ENCODE measurements at places on chromosomes 4 and X. TPM values are rescaled to one million over a fixed set of nuclear protein-coding genes. Genes with fewer than 3 reads are reported as not detected.
A peak's percentile ranks its signal among the peaks of the same experiment; 100 is the strongest.

XAGE1A gene
- total RNA-seq: not detected

C4orf50 gene
- total RNA-seq: 0.16 TPM

NPY2R gene
- 0.54 TPM for total RNA-seq

GAGE1 gene
- not detected for total RNA-seq

DNA sequence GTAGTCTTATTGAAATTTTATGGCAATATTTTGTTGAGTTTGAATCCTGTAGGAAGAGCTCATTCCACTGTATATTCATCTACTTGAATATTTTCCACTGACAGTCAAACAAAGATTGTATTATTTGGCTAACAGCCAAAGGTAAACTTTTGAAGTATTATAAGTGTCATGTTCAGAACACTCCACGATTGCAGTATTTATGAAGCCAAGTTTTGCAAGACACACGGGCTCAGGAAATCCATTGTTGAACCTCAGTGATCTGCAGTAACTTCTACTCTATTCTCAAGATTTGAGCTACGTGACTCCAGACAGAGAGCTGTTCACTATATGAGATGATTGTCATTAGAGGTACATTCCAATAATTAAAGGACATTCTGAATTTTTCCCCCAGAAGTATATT lies 302.7 kb upstream of the ADGRL3 start:
- no peak overlapping the region for H3K27ac ChIP-seq
- DNase-seq: peak; percentile 7
- H3K27me3 ChIP-seq: no peaks in the 10 kb centered on the region
- no peaks in the 10 kb centered on the region for H3K4me1 ChIP-seq

- H3K4me3 ChIP-seq: no peak overlapping the region
- H3K27ac ChIP-seq: no peak overlapping the region
- DNase-seq: peak; percentile 78
- no peaks in the 10 kb centered on the region for H3K36me3 ChIP-seq
- H3K4me1 ChIP-seq: no peaks in the 10 kb centered on the region
Measured at GRCh38 chr4:71882113-71882841, 98.4 kb upstream of the GC start.

DNA sequence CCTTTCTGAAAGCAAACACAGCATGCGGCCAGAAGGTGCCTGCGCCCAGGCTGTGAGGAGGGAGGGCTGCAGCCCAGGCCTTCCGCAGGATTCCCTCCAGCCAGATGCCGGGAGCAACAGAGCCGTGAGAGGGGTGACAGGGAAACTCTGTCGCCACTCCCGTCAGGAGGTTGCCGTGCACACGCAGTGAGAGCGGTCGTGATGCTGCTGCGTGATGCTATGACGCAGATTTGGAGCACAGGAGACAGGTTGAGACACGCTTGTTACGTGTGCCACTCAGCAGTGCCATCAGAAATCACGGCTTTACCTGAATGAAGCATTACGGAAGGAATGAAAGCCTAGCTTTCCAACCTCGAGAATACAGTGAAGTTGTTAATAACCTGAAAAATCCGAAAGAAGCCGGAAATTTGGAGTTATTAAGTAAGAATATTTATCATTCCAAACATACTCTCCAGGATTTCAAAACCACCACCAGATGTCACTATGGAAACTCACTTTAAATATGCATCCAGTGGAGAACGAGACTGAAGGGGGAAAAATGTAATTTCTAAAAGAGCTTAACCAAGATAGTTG lies 54.4 kb downstream of the FAT1 start:
- peak; percentile 64 for DNase-seq
- H3K27ac ChIP-seq: peak overlapping the region; percentile 1
- peak overlapping the region; percentile 31 for H3K4me3 ChIP-seq
- no peaks in the 10 kb centered on the region for H3K27me3 ChIP-seq
- H3K4me1 ChIP-seq: peaks cover 12% of the 10 kb centered on the region

DNA sequence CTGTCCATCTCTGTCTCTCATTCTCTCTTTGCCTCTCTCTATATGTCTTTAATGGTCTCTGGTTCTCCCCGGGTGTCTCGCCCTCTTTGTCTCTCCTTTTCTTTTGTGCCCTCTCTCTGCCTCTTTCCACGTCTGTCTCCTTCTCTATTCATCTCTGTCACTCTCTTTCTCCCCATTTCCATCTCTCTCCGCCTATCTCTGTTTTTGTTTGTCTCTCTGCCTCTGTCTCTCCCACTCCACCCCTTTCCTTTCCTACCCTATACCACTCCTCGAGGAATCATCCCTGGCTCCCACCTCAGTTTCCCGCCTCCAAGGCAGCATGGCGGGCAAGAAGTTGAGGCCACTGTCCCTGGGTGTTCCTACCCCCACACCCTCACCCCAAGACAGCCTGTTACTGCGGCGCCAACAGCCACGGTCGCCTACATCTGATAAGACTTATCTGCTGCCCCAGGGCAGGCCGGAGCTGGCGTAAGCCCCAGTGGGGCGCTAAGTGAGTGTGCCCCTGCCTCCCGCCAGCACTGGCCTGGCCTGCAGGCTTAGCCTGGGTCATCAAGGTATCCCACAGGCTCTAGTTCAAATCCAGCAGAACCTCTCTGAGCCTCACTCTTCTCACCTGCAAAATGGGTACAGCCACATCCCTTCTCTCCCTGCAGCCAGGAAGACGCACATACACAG lies 713 bp upstream of the GATA1 start:
- H3K4me3 ChIP-seq: no peak overlapping the region
- no peak for DNase-seq
- no peaks in the 10 kb centered on the region for H3K4me1 ChIP-seq
- no peaks in the 10 kb centered on the region for H3K36me3 ChIP-seq
- no peak overlapping the region for H3K27ac ChIP-seq
- H3K27me3 ChIP-seq: no peaks in the 10 kb centered on the region

GRCh38 chr4:113772319-113772718 lies 10.8 kb upstream of the CAMK2D start:
- no peaks in the 10 kb centered on the region for H3K36me3 ChIP-seq
- H3K27me3 ChIP-seq: no peaks in the 10 kb centered on the region
- no peak overlapping the region for H3K4me3 ChIP-seq
- no peaks in the 10 kb centered on the region for H3K4me1 ChIP-seq

GRCh38 chrX:150362599-150363481 lies at the start of gene MAMLD1:
MAMLD1 (plus strand) TSS chrX:150363317; CDS start chrX:150445517, 82,200 bp downstream.
- peak within 1 kb of the TSS; percentile 54 for H3K4me3 ChIP-seq
- no peaks in the 10 kb centered on the region for H3K36me3 ChIP-seq
- H3K27ac ChIP-seq: peak within 1 kb of the TSS; percentile 57
- peak; percentile 91 for DNase-seq

- no peak overlapping the region for H3K27ac ChIP-seq
- no peaks in the 10 kb centered on the region for H3K4me1 ChIP-seq
- H3K36me3 ChIP-seq: no peaks in the 10 kb centered on the region
- no peak overlapping the region for H3K4me3 ChIP-seq
- no peak for DNase-seq
Measured at GRCh38 chr4:124053872-124054538, 657.4 kb downstream of the SPRY1 start.

- H3K4me3 ChIP-seq: no peak overlapping the region
- peak overlapping the region; percentile 43 for H3K27ac ChIP-seq
- H3K4me1 ChIP-seq: no peaks in the 10 kb centered on the region
- H3K27me3 ChIP-seq: no peaks in the 10 kb centered on the region
- DNase-seq: peak; percentile 19
Measured at GRCh38 chrX:77087529-77088169, 359.5 kb upstream of the FGF16 start.

DNA sequence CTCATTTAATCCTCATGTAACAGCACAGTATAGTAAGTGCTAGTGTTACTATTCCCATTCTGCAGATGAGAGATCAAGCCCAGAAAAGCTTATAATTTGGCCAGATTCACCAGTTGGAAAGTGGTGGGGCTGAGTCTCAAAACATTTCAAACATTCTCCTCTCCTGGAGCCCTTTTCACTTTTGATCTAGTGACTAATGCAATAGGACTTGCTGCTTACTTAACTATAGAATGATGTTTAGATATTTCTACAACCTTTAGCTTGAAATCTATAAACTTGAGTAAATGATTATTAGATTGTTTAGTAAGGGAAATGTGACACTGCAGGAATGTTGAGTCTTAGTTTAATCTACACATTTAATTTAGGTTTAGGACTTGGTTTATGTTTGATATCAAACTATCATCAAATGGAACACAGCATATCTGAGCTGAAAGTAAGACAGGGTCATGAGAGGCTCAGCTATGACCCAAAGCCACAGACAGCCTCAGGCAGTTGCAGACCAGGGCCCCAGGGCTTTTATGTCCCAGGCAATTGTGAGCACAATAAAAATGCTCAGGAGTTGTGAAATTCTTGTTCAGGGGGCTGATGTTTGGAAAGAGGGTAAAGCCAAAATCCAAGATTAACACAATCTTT lies 199.5 kb upstream of the HS3ST1 start:
- no peaks in the 10 kb centered on the region for H3K27me3 ChIP-seq
- H3K27ac ChIP-seq: no peak overlapping the region
- no peaks in the 10 kb centered on the region for H3K36me3 ChIP-seq
- H3K4me1 ChIP-seq: no peaks in the 10 kb centered on the region
- no peak for DNase-seq
- no peak overlapping the region for H3K4me3 ChIP-seq
